Activated CD8-positive, alpha-beta memory T cell treated with anti-CD3 and anti-CD28 coated beads for 48 hours (primary cell): ENCODE measurements at places on chromosomes 3 and 15.

GRCh38 chr15:58517252-58517681 is 85.5 kb downstream of the LIPC start:
- DNase-seq = no peak

DNA sequence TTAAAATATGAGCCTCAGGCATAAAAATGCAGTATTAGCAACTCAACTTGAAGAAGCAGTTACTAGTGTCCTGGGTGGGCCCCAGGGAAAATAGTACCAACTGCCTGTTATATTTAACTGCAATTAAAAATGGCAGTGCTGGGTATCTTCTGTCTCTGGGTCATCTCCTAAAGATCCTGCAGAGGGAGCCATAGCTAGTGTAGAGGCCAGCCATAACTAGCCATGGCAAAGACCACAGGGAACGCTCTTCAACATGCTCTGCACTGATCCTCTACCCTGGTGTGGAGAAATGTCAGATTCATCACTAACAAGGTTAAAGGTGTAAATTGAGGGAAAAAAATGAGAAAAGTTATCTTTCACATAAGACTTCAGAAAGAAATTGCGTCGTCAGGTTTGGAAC is 181.3 kb downstream of the SNRPN start:
- DNase-seq = no peak

GRCh38 chr3:153752405-153753027 is 368.7 kb upstream of the ARHGEF26 start:
- DNase-seq = no peak

- no peak for DNase-seq
These were observed 928 bp upstream of the CCR4 start for GRCh38 chr3:32950516-32950915.

GRCh38 chr15:71542836-71543235 is 267.5 kb upstream of the NR2E3 start:
- no peak for DNase-seq

GRCh38 chr3:36482256-36482655 is 102.0 kb downstream of the STAC start:
- DNase-seq = no peak

DNA sequence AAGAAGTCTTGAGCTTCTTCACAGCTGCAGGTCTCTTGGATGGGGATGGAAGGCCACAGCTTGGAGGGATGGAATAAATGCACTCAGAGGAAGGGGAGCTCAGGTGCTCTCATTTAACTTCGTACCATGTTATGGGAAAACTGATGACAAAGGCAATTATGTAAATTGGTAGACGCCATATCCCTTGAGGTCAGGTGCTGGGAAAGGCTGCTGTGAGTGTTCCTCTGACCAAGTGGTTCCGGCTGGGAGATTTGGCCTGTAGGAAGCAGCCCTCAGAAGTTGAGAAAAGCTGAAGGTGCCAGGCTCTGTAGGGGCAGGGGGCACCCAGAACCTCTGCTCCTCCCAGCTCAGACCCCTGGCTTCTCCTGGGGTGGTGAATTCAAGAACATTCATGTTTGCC is 47.1 kb downstream of the FAH start:
- DNase-seq = no peak

DNA sequence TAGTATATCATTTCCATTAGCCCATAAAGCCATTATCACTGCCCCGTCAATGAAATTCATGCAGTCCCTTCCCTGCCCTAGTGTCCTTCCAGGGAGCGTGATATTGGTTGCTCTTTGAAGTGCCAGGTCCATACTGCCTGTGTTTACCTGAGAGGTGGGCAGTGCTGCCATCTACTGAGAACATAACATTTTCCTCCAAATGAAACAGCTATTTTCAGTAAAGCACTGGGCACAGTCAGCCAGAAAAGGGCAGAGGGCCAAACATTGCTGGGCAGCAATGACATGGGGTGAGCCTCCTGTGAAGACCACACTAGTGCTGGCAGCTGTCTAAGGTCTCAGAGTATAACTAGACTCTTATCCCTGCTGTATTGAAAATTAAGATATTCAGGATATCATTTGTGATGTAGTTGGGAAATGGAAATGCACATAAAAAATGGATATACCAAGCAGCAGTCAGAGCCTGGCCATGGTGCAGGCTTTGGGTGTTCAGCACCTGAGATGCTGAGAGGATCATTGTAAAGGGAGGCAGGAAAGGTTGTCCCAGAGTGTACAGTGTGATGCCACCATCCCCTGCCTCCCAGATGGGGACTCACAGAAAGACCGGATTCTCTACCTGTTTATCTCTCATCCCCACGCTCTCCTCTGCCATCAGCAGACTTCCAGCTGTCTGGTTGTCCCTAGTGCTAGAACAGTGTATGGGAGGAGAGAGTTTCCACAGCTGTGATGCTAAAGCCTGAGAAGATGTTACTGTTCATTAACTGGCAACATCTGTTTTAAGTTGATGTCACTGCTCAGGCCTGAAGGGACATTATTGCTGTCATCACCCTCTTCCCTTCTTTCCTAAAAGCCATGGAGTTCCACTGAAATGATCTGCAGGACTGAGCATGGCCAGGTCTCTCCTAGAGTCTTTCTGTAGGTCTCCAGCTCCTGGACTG is 108.8 kb downstream of the ARNT2 start:
- DNase-seq = no peak

DNA sequence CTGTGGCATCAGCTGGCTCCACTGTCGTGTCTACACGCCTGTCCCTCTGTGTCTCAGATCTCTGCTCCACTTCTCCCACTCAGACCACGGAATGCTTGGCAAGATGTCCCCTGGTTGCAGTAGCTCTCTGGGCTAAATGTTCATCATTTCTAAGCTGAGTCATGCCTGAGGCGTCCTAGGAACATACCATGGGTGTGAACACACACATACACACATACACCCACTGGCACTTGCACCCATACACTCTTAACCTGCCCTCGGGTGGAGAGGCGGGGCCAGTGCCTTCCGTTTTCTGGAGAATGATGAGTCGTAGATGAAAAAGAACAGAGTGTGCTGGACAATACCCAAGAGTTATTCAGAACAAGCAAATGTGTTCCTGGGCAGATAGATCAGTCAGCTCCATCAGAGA is 72.4 kb downstream of the SENP2 start:
- no peak for DNase-seq

DNA sequence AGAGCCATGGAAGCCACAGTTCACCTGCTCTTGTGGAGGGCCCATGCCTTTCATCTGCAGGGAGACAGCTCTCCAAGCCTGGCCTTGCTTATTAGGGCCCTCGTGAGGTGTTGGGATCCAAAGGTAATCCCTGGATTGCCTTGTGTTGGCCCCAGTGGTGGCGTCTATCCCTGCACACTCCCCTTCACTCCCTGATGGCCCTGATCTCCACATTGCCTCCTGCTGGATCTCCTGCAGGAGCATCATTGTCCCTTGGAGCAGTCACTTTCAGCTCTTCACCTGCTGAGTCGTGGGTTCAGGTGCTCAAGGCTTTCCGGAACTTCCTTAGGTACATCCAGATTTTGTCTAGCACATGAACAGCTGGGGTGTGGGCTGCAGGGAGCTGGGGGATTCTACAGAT is 7.0 kb downstream of the PPCDC start:
- no peak for DNase-seq

- no peak for DNase-seq
These were observed 24.9 kb downstream of the ABTB1 start for GRCh38 chr3:127697551-127698240.

- DNase-seq = no peak
These were observed 27.7 kb upstream of the LRRFIP2 start for GRCh38 chr3:37202035-37202434.

DNA sequence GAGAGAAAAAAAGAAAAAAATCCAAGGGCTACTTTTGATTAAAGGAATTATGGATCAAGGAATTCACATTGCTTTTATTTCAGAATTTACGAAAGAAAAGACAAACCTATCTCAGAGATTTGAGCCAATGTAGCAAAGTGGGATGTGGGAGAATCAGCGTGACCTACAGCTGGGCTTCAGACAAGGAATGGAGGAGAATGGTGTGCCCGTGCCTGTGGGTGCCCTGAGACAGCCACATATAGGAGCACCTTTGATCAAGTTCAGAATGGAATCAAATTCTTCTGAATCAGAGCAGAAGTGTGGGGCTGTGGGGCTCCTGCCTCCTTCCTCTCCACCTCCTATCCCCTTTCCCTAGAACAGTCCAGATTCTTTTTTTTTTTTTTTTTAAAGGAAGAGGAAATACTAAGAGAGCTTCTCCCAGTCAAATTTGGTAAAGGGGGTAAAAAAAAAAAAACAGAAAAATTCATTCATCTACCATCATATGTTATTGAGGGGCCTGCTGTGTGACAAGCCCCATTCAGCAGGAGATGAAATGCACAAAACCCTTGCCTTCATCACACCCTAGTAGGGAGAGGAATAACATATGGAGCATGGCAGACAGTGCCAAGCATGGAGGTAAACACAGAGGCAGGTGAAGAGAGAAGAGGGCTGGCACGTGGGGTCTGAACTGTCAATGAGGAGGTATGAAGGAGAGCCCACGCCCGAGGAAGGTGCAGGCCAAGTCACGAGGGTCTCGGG is 25.0 kb upstream of the MUSTN1 start:
- DNase-seq = no peak

DNA sequence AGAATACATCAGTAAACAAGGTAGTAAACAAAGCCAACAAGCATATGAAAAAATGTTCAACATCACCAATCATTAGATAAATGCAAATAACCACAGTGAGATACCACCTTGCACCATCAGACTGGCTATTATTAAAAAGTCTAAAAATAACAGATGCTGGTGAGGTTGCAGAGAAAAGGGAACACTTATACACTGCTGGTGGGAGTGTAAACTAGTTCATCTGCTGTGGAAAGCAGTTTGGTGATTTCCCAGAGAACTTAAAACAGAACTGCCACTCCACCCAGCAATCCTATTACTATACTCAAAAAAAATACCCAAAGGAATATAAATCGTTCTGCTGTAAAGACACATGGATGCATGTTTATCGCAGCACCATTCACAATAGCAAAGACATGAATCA is 30.3 kb upstream of the ZBTB38 start:
- no peak for DNase-seq

DNA sequence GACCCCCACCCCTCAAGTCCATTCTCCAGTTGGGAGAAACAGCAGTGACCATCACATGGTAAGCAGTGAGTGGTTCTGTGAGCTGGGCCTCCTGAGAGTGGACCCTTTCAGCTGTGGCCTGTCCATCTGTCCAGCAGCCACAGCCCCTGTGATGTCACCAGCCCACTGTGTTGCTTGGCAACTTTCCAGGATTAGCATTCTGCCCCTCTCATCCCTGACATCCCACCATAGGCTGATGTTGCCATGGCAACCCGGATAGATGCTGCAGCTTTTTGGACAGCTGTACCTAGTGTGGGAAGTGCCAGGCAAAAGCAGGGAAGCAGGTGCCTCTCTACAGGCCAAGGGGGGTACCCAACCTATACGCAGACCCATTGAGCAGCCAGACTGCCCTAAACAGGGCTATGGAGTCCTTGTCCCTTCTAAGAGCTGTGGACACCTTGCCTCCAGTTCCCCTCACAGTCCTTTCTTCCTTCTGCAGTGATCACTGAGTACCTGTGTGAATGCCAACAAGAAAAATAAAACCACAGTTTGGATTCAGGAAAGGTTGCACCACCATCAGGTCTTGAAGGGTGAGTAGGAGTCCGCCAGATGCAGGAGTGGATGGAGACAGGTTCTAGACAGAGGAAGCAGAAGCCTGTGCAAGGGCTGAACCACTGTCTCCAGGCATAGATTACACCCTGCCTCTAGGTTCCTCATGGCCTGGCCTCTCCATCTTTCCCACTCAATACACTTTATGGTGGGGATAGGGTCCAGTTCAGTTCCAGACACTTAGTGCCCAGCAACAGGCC is at the start of gene DNAH1:
Gene DNAH1 (plus strand): TSS at position 343 of the 788 bp plus-strand sequence. CDS start 6,124 bp downstream, outside the sequence.
- DNase-seq = no peak

- no peak for DNase-seq
These were observed 110.5 kb downstream of the EPHB1 start for GRCh38 chr3:134905647-134905935.

- no peak for DNase-seq
These were observed 53.1 kb upstream of the PARL start for GRCh38 chr3:183937601-183938286.

DNA sequence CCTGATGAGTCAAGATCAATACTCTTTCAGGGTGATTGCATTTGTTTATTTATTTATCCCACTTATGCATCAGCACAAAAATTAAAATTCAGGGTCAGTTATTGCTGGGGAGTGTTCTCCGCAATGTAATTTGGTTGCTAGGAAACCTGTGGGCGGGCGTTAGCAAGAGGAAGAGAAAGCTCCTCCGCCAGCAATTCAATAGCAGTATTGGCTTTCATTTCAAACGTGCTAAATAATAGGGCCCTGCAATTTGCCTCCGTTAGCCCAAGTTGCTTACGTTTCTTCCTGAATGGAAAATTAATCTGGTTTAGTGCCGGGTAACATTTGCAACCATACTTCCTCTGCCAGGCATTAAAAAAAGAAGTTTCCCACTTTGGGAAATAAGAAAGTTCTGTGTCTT is 35.5 kb upstream of the PLCL2 start:
- DNase-seq = peak; percentile 33

DNA sequence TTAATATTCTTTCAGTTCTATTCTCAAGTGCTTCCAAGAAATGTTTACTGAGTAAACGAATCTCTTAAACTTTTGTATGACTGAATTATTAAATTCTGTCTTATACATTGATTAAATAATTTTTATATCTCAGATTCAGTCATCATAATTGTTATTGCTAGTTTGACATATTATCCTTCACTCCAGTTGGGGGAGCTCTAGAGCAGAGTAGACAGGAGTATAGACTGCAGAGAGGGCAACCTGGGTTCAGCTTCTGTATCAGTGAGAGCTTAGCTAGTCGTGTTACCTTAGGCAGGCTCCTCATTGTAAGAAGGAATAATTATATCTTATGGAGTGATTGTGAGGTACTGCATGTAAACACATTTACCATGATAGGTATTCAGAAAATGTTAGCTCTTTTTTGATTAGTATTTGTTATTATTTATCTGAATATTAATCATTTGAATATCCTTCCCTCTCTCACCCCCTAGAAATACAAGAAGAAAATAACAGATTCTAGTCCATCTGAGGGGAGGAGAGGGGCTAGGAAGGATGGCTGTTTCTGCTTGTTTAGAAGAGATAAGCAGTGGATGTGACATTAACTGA is 31.0 kb upstream of the ZCWPW2 start:
- DNase-seq = no peak

DNA sequence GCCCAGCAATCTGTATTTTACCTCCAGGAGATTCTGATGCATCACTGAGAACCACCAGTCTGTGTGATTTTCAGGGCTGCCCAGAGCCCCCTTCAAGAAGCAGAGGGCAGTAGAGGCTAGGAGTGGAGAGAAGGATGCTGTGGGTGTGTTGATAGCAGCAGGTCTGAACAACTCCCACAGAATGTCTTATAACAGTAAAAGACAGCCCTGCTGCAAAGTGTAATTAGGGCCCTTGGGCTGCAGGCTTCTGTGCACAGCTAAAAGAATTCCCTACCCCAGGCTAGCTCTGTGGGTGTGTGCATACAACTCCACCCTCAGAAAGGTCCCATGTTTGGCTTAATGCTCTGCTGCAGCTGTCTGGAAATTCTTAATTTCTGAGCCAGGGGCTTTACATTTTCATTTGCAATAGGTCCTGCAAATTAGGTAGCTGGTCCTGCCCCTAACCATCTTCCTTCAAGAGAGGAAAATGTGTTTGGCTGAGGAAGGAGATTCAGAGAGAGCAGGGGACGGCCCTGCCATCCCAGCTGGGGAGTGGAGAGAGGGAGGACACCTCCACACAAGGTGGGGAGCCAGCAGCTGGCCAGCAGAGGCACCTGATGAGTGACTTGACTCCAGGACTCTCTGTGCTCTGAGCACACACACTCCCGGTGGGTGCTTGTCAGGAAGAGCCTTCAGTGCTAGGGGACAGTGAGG is 43.2 kb upstream of the RAB6B start:
- no peak for DNase-seq
